ENCODE measurements at places on chromosomes 3 and 15. TPM values are rescaled to one million over a fixed set of nuclear protein-coding genes. Genes with fewer than 3 reads are reported as not detected.

The DUOXA2 gene
- total RNA-seq = not detected

The JMJD7 gene
- total RNA-seq = 6.7 TPM

The PLA2G4E gene
- total RNA-seq = not detected

The SNX22 gene
- 0.13 TPM for total RNA-seq

The CDHR4 gene
- total RNA-seq = not detected

The TIMP4 gene
- total RNA-seq = 0.89 TPM

The CIDEC gene
- total RNA-seq = not detected

GRCh38 chr3:48429960-48430707, at the start of gene PLXNB1:
TSS of gene PLXNB1 (minus strand) at chr3:48430086. CDS start at chr3:48424611, 5,475 bp downstream.
- peaks cover 6% of the 10 kb centered on the region for H3K36me3 ChIP-seq
- H3K4me1 ChIP-seq = peaks cover 59% of the 10 kb centered on the region
- H3K4me3 ChIP-seq = peak within 1 kb of the TSS; percentile 80
- peak within 1 kb of the TSS; percentile 67 for H3K27ac ChIP-seq
- no peaks in the 10 kb centered on the region for H3K27me3 ChIP-seq
- DNase-seq = no peak

DNA sequence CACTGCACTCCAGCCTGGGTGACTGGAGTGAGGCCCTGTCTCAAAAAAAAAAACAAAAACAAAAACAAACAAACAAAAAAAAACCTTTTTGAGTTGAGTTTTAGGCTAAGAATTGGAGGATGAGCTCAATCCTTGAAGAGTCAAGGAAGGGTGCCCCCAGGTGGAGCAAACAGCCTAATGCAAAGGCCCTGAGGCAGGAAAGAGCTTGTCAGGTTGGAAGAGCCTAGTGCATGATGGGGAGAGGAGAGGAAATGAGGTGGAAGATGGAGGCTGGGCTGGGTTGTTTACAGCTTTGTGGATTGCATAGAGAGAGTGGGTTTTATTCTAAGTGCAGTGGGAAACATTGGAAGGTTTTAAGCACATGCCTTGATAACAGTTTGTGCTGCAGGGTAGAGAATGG, 2.1 kb upstream of the SNX22 start:
- H3K4me3 ChIP-seq = no peak overlapping the region
- peaks cover 14% of the 10 kb centered on the region for H3K4me1 ChIP-seq
- peaks cover 12% of the 10 kb centered on the region for H3K27me3 ChIP-seq
- peaks cover 2% of the 10 kb centered on the region for H3K36me3 ChIP-seq

DNA sequence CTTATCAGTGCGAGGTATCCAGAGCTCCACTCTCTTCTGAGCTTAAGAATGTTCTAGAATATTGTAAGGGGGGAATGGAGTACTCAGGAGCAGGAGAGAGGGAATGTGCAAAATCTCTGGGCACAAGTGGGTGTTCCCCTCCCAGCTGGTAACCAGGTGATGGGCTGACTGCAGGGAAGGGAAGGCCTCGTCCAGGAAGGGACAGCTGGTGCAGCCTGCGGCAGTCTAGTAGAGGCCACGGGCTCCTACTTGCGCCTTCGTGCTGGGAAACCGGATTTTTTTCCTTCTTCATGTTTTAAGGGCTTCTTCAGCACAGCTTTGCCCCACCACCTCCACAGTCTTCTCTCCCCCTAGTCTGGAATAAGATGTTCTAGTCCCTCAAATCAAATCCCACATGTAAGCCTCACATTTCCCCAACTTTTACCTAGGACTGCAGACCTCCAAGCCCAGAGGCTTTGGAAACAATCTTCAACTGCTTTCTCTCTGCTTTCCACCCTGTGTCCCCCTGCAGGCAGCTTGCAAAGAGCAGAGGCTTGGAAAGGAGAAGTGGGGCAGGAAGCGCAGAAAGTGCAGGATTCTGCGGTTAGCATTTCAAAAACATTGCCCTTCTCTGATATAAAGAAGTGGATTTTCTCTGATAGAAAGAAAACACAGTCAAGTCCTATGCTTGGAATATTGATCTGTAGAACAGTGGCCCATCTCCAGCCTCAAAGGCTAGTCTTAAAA, 11.9 kb upstream of the CGNL1 start:
- H3K4me1 ChIP-seq = peaks cover 10% of the 10 kb centered on the region
- no peak overlapping the region for H3K4me3 ChIP-seq
- H3K27me3 ChIP-seq = peaks cover 5% of the 10 kb centered on the region
- no peak overlapping the region for H3K27ac ChIP-seq
- DNase-seq = no peak

- H3K4me3 ChIP-seq = no peak overlapping the region
- H3K27me3 ChIP-seq = no peaks in the 10 kb centered on the region
- no peaks in the 10 kb centered on the region for H3K4me1 ChIP-seq
- H3K27ac ChIP-seq = no peak overlapping the region
- DNase-seq = no peak
These were observed 6.9 kb downstream of the ACVR2B start for GRCh38 chr3:38460377-38461270.

DNA sequence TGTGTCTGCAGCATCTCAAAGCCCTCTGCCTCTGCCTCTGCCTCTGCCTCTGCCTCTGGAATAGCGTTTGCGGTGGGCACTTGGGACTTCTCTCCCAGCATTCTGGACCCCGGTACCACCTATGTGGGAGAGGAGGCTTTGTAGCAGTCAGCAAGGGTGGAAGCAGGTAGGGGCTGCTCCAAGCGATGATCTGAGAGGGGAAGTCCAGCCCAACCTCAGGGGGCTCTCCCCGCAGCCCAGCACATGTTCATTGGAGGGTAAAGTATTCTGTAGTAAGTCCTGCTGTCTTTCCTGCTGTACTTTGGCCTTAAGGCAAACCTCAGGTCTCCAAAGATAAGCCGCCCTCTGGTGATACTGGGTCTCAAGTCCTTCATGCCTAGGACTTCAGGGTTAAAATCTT, 68.6 kb downstream of the FAM174B start:
- no peak overlapping the region for H3K27ac ChIP-seq
- no peaks in the 10 kb centered on the region for H3K4me1 ChIP-seq
- H3K36me3 ChIP-seq = peaks cover 6% of the 10 kb centered on the region
- peaks cover 15% of the 10 kb centered on the region for H3K27me3 ChIP-seq
- DNase-seq = no peak
- H3K4me3 ChIP-seq = no peak overlapping the region

DNA sequence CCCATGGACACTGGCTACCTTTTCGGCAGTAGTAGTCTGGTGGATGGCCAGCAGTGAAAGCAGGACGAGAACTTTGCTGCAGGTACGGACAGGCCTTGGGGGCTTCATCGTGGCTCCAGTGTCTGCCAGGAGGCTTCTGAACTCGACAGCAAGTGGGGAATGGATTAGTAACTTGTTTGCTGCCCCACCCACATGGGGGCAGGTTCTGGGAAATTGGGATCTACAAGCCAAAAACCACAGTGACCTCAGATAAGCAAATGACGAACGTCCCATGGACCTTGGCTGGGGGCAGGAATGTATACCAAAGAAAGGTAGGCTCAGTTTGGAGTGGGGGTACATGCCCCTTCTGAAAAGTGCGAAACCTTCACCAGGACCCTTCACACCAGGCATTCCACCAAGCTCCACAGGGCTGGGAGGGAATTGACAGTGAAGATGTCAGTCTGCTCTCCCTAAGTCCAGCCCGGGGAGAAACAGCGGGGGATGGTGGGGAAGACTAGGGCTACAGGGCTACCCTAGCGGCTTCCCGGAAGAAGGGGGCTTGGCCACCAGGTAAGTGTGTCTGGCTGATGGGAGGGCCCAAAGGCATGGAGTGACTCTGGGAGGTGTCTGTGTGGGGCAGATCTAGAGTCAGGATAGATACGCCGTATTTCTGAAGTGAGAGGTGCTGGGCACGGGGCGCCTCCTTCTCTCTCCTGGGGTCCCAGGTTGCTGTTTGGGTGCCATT, at the start of gene ITIH4:
ITIH4 (minus strand) TSS at position 138 of the 724 bp plus-strand sequence; CDS start at position 108, 30 bp downstream.
- peak within 1 kb of the TSS; percentile 69 for H3K27ac ChIP-seq
- no peak for DNase-seq
- H3K27me3 ChIP-seq = peaks cover 14% of the 10 kb centered on the region

DNA sequence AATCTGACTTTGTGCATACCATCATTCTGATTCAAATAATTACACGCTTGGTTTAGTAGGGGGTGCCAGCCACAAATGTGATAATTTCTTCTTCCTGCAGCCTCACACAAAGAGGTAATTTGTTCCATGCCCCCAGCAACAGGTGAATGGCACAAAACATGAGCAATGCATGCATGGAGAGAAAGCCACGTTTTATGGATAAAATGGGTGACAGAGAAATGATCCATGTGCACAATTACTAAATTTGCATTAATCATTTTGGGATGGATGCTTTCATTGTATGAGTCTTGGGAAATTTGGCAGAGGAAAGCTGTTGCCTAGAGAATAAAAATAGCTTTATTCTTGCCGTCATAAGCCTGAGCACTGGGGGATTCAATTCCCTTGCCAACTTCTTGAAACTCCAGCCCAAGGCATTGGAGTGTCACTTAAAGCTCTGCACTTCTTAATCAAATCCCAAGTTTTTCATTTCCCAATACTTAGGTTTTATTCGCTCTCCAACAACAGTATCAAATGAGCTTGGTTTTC, 411.6 kb downstream of the GBE1 start:
- H3K27me3 ChIP-seq = peaks cover 6% of the 10 kb centered on the region
- no peak overlapping the region for H3K4me3 ChIP-seq
- no peak for DNase-seq
- H3K27ac ChIP-seq = no peak overlapping the region
- peaks cover 10% of the 10 kb centered on the region for H3K4me1 ChIP-seq
- H3K36me3 ChIP-seq = no peaks in the 10 kb centered on the region

DNA sequence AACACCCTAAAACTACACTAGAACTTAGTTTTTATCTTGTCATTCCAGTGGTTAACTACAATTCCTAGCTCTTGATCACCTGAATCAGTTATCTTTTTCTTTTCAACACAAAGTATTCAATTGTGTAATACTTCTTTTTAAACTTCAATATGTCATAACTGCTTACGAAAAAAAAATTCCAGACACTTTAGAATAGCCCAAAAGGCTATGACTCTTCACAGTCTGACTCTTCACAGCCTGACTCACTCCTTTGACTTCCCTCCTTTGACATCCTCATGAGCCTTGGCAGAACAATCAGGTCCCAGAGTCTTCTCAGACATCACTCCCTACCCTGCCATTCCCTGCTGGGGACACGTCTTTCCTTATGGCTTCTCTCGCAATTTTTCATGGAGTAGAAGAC, 727.1 kb downstream of the ROBO1 start:
- no peaks in the 10 kb centered on the region for H3K36me3 ChIP-seq
- DNase-seq = peak; percentile 59
- H3K4me3 ChIP-seq = peak overlapping the region; percentile 25
- no peaks in the 10 kb centered on the region for H3K27me3 ChIP-seq
- H3K27ac ChIP-seq = peak overlapping the region; percentile 30

- H3K4me3 ChIP-seq = no peak overlapping the region
- no peak for DNase-seq
- H3K4me1 ChIP-seq = no peaks in the 10 kb centered on the region
- H3K36me3 ChIP-seq = peaks cover 11% of the 10 kb centered on the region
- no peak overlapping the region for H3K27ac ChIP-seq
These were observed 4.8 kb upstream of the FBXW12 start for GRCh38 chr3:48367201-48367600.

- H3K27me3 ChIP-seq = peaks cover 4% of the 10 kb centered on the region
- H3K36me3 ChIP-seq = no peaks in the 10 kb centered on the region
- H3K4me3 ChIP-seq = no peak overlapping the region
- no peak for DNase-seq
These were observed 60.4 kb downstream of the CCNL1 start for GRCh38 chr3:157099326-157100095.

DNA sequence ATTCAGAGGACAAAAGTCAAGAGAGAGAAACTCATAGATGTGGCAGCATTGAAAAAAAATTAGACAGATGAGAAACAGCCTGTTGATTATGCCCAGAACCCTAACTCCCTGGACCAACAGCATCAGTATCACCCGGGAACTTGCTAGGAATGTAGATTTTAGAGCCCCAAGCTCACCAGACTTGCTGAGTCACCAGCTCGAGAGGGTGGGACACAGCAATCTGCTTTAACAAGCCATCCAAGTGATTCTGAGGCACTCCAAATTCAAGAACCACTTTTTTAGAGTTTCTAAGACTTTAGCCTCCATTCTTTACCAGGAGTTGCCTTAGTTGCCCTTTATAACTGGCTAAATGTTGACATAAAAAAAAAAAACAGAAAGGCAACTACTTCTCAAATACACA, 70.9 kb downstream of the CGGBP1 start:
- no peak for DNase-seq
- peaks cover 2% of the 10 kb centered on the region for H3K27me3 ChIP-seq
- H3K4me3 ChIP-seq = no peak overlapping the region
- H3K27ac ChIP-seq = no peak overlapping the region

DNA sequence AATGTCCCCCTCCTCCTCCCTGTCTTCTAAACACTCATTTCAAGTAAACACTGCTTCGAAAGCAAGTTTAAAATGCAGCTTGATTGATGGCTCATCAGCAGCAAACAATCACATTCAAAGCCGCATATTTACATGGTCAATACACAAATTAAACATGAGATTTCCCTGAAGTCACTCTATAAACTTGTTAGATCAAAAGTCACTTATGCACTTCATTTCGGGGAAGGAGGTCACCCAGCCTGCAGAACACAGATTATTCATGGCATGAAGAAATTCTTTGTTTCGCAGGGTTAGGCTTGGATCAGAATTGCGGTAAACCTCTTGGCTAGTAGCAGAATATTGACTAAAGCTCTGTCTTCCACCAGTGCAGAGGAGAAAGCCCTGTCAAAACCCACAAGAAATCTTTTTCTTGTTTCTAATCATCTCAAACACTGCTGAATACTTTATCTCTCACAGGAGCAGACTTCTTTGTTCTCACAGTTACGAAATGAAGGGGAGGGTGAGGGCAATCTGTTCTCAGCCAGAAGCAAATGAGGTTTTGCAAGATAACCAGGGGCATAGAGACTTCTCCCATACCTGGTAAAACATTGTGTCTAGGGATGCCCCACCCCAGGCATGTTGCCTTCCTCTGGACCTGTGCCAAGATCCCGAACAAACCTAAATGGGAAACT, 133.3 kb upstream of the CHL1 start:
- no peaks in the 10 kb centered on the region for H3K36me3 ChIP-seq
- H3K4me1 ChIP-seq = no peaks in the 10 kb centered on the region
- no peak for DNase-seq
- no peak overlapping the region for H3K4me3 ChIP-seq

All from HFFc6 (cell line).